ENCODE measurements at places on chromosomes 2 and 18. TPM values are rescaled to one million over a fixed set of nuclear protein-coding genes. Genes with fewer than 3 reads are reported as not detected.

The CCDC150 gene
- 7.9 TPM for total RNA-seq

The CELF4 gene
- not detected for total RNA-seq

GRCh38 chr2:112048887-112049286, 6.2 kb upstream of the TMEM87B start:
- DNase-seq, result no peak

GRCh38 chr2:199716807-199717586, 134.0 kb downstream of the FTCDNL1 start:
- no peak for DNase-seq

DNA sequence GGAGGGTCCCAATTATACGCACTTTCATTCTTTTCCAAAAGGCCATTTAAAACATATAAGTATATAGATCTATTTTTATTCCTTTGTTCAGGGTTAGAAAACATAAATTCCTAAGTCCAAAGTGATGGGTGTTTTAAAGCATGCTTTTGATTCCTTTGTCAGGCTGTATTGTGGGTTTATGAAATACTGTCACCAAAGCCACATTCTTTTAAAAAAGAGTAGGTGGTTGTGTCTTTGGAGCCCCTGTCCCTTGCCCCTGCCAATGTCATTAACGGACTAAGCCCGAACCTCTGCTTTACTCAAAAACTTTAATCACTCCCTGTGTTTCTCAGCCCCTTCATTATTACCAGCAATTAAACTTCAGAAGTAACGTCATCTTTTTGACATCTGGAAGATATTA, 104.9 kb upstream of the APCDD1 start:
- DNase-seq, result no peak
